Hypothalamus (tissue), 51 donors: ENCODE measurements at places on chromosomes 1 and 21.

DNA sequence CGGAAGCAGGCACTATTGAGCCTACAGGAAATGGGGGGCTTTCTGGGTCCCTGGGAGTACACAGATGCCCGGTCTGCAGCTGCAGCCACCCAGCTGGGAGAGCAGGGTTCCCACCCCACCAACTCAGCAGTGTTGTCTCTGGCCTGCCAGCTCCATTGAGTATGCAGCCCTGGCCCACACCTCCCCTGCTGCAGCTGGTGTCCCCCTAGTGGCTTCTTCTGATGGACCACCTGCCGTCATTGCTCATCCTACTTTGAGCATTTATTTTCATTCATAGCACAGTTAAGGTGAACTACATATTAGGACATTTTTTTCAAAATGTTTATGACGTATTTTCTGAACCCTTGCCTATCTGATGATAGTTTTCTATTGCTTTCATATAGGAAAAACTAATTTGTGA, 189.8 kb upstream of the LYPLAL1 start:
- no peak for DNase-seq

- DNase-seq, result no peak
Observed at GRCh38 chr1:2210084-2210653, 15.6 kb upstream of the FAAP20 start.

GRCh38 chr1:210587566-210587965, 258.9 kb downstream of the HHAT start:
- DNase-seq, result no peak

- no peak for DNase-seq
Observed at GRCh38 chr1:45348609-45348965, 8.3 kb upstream of the MUTYH start.

- no peak for DNase-seq
Observed at GRCh38 chr1:247209396-247209795, 37.6 kb upstream of the ZNF124 start.

- no peak for DNase-seq
Observed at GRCh38 chr1:12604114-12604874, 13.7 kb downstream of the DHRS3 start.

GRCh38 chr1:178532392-178532791, 19.5 kb downstream of the TEX35 start:
- peak; percentile 71 for DNase-seq

DNA sequence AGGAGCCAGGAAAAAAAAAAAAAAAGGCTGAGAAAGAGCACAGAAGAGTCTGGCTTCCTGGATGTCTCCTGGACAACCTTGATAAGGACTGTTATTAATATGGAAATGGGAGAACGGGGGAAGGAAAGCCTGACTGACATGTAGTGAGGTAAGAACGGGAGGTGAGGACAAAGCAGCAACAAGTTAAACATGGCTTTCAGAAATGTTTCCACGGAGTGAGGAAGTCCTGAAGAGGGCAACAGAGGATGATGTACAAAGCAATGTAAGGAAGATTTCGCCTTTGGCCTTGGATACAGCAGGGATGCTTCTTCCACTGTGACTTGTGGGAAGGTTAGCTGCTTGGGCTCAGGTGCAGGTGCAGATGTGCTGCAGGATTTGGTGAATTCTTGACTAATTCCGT, 11.9 kb upstream of the NIBAN1 start:
- no peak for DNase-seq

DNA sequence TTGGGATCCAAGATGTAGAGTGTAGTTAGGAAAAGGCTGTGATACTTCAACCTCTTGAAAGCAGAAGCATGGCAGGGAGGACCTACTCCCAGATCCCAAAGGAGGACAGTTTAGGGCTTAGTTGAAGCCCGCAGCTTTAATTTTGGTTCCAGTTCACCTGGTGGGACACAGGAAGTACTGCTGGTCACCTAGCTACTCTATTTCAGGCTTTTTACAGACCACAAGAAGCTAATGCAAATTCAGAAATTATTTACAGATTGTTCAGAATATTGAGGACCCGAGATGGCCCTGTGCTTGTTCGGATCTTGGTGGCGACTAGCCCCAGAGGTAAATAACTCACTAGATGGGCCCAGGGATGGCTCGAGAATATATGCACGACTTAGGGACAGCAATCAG, 6.4 kb upstream of the SMCP start:
- DNase-seq, result no peak

GRCh38 chr1:103788377-103788776, 38.7 kb downstream of the AMY1C start:
- DNase-seq, result no peak

DNA sequence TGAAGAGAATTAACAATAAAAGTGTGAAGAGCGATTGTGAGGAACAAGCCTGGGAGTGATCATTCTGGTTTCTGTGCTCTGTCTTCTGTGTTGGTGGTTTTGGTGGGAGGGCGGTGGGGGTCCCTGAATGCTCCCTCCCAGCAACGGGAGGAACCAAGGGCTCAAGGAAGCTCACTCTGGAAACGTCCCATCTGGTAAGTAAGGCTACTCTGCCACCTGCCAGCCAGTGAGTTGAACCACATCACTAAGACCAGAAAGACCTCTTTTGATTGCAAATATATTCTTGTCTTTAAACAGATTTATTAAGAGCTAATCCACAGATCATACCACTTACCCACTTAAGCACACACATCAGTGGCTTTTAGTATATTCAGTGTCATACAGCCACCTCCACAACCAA, 125.0 kb downstream of the PRDM2 start:
- DNase-seq, result no peak
